Chondrocyte (in vitro differentiated cells): ENCODE measurements at places on chromosomes 2 and 18. TPM values are rescaled to one million over a fixed set of nuclear protein-coding genes. Genes with fewer than 3 reads are reported as not detected.
A peak's percentile ranks its signal among the peaks of the same experiment; 100 is the strongest.

The UGT1A5 gene
- not detected in 3 replicates for total RNA-seq

The OTX1 gene
- total RNA-seq, result 0.10 to 0.53 TPM in 2 of 3 replicates, not detected in the other

DNA sequence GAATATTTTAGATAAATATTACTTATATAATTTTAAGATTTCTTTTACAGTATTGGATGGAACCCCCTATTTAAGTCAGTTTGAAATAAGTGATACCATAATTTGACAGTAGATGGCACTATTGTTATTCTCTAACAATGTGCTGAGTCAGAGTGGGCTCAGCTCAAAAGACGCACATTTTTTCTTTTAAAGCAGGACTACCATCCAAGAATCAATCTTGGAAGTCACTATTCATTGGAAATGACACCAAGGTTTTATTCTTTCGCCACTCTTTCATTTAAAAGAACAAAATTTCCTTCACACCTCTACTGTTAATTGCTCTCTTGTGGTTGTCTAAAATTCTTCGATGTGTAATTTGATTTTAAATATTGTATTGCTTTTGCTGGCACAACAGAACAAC, 32.6 kb upstream of the SPAG16 start:
- DNase-seq, result no peak

- DNase-seq, result no peak
Observed at GRCh38 chr18:25144820-25145219, 207.1 kb downstream of the ZNF521 start.

DNA sequence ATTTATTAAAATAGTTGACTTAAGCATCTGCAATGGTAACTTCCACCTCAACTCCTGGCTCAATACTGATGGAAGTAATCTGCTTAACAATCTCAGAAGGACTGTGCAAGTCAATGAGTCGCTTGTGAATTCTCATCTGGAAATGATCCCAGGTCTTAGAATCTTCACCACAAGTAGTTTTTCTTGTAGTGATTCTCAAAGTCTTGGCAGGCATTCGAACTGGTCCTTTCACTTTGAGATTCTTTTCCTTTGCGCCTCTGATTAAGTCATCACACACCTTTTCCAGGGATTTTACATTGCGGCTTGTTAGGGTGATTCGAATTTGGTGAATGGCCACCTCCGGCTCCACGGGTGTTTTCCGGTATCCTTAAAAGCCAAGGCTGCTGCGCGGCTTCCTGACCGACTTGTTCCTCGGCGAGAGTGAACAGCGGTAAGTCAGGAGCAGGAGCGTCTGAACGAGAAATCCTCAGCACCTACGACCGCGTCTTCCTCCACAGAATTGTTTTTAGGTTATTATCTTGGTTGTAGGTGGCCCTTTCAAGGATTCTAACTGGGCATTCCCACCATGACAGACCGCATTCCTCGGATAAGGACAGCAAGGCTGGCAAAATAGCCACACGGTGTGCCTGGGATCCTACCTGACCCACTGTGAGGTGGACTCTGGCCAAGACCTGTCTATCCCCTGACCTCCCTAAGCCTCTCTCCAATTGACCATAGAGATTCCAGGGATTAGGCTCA, 23.8 kb upstream of the SLC20A1 start:
- peak; percentile 62 for DNase-seq

DNA sequence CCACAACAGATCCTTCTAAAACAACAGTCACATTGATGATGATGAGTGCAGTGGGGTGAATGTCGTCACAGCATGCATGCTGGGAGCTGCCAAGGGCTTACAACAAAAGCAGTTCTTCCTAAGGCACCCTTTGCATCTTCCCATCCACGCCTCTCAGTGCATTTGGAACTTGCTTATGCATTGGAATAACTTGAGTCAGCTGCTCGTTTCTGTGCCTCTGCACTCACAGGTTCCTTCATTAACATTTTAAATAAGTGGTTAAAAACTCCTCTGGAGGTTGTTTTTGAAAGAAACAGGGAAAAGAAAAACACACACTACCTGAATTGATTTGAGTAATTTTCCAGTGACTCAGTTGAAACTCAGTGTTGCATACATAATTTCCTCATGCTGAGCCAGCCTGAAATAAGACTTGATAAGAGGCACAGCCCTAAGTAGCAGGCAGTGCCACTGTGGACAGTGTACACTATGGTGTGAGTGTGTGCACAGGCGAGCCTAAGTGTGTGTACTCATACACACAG, 46.8 kb upstream of the TRIM43B start:
- DNase-seq, result no peak

DNA sequence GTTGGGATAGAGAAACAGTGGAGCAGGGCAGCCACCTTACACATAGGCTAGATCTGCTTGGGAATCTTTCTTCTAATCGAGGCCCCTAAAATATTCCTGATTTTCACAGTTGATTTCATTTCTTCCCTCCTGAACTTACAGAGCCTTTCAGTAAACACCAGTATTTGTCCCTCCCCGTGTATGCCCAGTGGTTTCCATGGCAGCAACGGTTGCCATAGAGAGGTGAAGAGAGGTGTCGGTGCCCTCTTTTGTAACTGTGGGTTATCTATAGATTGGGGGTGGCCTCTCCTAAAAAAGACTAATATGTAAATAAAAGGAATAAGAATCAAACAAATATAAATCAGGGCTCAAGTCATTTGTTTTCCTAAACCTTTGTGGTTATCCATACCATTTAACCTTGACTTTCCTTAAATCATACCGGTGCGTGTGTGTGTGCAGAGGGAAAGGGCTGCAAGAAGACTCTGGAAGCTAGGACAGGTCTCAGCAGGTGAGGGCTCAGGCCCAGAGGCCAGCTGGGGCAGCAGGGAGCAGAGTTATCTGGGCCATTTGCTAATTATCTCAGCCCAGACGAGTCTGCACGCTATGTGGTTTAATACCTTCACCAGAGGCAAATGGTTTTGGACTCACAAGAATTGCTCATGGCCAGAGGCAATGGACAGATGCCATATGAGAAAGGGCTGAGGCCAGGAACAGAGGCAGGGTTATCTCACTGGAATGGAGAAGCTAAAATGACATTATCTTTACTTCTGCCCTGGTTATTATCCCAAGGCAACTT, 35.5 kb downstream of the LIPG start:
- no peak for DNase-seq

GRCh38 chr2:207480521-207481040, 49.2 kb upstream of the CREB1 start:
- no peak for DNase-seq

- DNase-seq, result no peak
Observed at GRCh38 chr2:183292028-183292427, 167.8 kb downstream of the NUP35 start.
